HepG2 (cell line): ENCODE measurements at places on chromosomes 5 and 9. TPM values are rescaled to one million over a fixed set of nuclear protein-coding genes. Genes with fewer than 3 reads are reported as not detected.

GRCh38 chr5:10324518-10325370 is 17.0 kb upstream of the CMBL start:
- no peak for DNase-seq

DNA sequence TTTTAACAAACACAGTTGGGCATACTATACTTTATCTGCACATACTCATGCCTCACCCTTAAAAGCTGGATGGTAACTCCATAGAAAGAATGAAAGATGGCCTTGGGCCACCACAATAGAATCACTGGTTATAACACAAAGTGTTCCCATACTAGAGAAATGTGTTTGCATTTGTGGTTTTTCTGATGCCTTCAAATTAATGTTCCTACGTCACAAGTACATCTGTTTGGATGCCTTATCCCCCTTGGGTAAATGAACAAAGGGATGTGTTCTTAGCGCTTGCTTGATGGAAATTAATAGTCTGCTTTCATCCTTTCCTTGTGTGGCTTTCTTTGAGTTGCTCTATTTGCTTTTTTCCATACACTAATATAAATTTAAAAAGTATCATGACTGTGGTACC is 291.1 kb upstream of the PDE4D start:
- DNase-seq, result no peak

DNA sequence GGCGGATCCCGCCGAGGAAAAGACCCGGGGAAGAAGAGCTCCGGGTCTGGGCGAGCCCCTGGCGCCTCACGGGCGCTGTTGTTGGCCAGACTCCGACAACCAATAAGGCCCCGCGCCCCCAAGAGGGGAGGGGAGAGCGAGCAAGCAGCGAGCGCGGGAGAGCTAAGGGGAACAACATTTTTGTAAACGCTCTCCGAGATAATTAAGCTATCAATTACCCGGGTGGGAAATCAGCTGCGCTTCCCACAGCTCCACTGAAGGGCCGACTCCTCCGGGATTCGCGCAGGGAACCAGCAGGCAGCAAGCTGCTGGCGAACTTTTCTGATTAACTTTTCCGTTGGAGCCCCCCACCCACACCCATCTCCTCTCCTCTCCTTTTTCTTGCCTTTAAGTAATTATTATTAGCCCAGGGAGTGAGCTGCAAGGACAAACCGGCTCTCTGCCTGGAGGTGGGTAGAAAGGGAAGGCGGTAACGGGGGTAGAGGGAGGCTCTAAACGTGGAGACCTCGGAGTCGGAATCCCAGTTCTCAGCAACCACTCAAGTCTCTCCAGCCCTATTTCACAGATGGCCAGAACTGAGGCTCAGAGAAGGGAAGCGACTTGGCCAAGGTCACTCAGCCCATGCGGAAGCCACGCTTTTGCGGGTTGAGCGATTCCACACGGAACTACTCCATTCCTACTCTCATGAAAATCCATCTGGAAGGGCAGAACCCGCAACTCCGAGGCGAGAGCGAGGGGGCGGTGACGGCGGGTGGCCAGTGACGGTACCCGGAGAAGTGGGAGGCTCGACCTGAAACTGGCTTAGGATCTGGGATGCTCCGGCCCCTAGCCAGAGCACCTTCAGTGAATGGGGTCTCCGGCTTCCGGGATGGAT is 1.3 kb downstream of the ASTN2 start:
- DNase-seq, result no peak

The OTP gene
- total RNA-seq, result not detected in 2 replicates

The CD14 gene
- total RNA-seq, result 0.70 and 1.7 TPM in 2 replicates
